ENCODE measurements at places on chromosomes 2 and 18. TPM values are rescaled to one million over a fixed set of nuclear protein-coding genes. Genes with fewer than 3 reads are reported as not detected.

The NMUR1 gene
- total RNA-seq: 2.0 TPM

The UGT1A9 gene
- 1.5 TPM for total RNA-seq

The MAP3K20 gene
- total RNA-seq: 77.6 TPM

The FOXD4L1 gene
- total RNA-seq: 0.39 TPM

The CPO gene
- total RNA-seq: not detected

The SERPINB10 gene
- total RNA-seq: not detected

The POTEC gene
- total RNA-seq: not detected

The PDCD1 gene
- total RNA-seq: 0.57 TPM

The PLEKHM3 gene
- total RNA-seq: 15.2 TPM

The PROKR1 gene
- not detected for total RNA-seq

The CXCR1 gene
- total RNA-seq: not detected

The IL18R1 gene
- 12.4 TPM for total RNA-seq

The MC4R gene
- not detected for total RNA-seq

The GCG gene
- not detected for total RNA-seq

The DNAH7 gene
- total RNA-seq: 5.5 TPM

The DLGAP1 gene
- total RNA-seq: 0.52 TPM

The LRRC30 gene
- total RNA-seq: not detected

The ANKRD62 gene
- not detected for total RNA-seq

The GPR45 gene
- total RNA-seq: not detected

The PMS1 gene
- 29.6 TPM for total RNA-seq

The ANO7 gene
- total RNA-seq: 1.4 TPM

The MEP1B gene
- total RNA-seq: not detected

The DSC3 gene
- total RNA-seq: 5.7 TPM

The UBR3 gene
- 67.9 TPM for total RNA-seq

The SLC30A3 gene
- not detected for total RNA-seq

The FARSB gene
- 34.2 TPM for total RNA-seq

The SKOR2 gene
- total RNA-seq: not detected

The CFAP53 gene
- total RNA-seq: 0.81 TPM

The ANKRD30B gene
- not detected for total RNA-seq

The SERPINB12 gene
- not detected for total RNA-seq

The ASB18 gene
- not detected for total RNA-seq

The LCT gene
- total RNA-seq: not detected

The DNAJC5G gene
- not detected for total RNA-seq

The CCDC121 gene
- 5.3 TPM for total RNA-seq

The SLC16A14 gene
- total RNA-seq: 9.2 TPM

The MAP4K4 gene
- 49.9 TPM for total RNA-seq

The CTDP1 gene
- total RNA-seq: 23.8 TPM

The CDH19 gene
- total RNA-seq: 1.2 TPM

The REG1A gene
- not detected for total RNA-seq

The MRO gene
- 1.9 TPM for total RNA-seq

The ANKRD30BL gene
- total RNA-seq: 0.36 TPM

The ABCB6 gene
- 36.1 TPM for total RNA-seq

The TMEM178A gene
- total RNA-seq: 2.9 TPM

The ODC1 gene
- 85.3 TPM for total RNA-seq

The TUBA3E gene
- not detected for total RNA-seq

The LRPPRC gene
- total RNA-seq: 119 TPM

The MAB21L4 gene
- total RNA-seq: 2.5 TPM

The HAUS1 gene
- 13.2 TPM for total RNA-seq

The RGPD3 gene
- 0.10 TPM for total RNA-seq

The RTP5 gene
- 0.21 TPM for total RNA-seq

The GALNT5 gene
- total RNA-seq: 0.29 TPM

The IL1RN gene
- 80.2 TPM for total RNA-seq

The AMER3 gene
- total RNA-seq: not detected

The FAM228A gene
- 1.2 TPM for total RNA-seq

The CDKL4 gene
- total RNA-seq: 0.44 TPM

The CCDC74B gene
- 1.7 TPM for total RNA-seq

The CYP1B1 gene
- total RNA-seq: 12.3 TPM

The DLX1 gene
- total RNA-seq: not detected

The LIMS3 gene
- 1.1 TPM for total RNA-seq

The MERTK gene
- total RNA-seq: 33.5 TPM

Data from ureter (tissue), 1 donor.